ENCODE measurements at places on chromosomes 16 and 17. TPM values are rescaled to one million over a fixed set of nuclear protein-coding genes. Genes with fewer than 3 reads are reported as not detected.

DNA sequence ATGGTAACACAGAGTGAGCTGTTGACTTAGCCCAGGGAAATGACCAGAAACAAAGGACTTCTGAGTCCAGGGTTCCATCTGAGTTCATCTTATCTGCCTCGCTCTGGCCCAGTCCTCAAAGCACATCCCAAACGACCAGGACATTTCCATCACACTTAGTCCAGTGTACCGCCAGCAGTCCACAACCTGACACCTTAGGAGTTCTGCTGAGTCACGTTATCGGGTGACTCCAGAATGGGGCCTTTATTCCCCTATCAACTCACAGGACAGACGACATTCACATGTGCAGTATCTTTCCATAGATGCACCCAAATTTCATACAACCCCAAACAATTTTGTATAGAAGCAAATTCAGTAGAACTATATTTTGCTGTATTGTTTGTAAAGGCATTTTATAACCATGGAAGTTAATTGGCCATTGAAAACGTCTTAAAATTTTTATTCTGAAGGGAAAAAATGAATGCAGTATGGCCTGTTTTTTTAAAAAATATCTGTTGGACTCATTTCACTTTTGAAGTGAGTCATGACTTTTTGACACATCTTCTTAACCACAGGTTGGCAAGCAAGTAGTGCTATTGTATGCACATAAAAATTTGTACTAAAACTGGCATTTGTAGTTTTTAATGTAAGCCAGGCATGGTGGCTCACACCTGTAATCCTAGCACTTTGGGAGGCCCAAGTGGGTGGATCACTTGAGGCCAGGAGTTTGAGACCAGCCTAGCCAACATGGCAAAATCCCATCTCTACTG, 46.3 kb downstream of the ZNF18 start:
- H3K4me3 ChIP-seq, result no peak overlapping the region
- H3K36me3 ChIP-seq, result no peaks in the 10 kb centered on the region
- no peaks in the 10 kb centered on the region for H3K27me3 ChIP-seq
- peaks cover 10% of the 10 kb centered on the region for H3K4me1 ChIP-seq
- H3K27ac ChIP-seq, result no peak overlapping the region
- DNase-seq, result no peak

DNA sequence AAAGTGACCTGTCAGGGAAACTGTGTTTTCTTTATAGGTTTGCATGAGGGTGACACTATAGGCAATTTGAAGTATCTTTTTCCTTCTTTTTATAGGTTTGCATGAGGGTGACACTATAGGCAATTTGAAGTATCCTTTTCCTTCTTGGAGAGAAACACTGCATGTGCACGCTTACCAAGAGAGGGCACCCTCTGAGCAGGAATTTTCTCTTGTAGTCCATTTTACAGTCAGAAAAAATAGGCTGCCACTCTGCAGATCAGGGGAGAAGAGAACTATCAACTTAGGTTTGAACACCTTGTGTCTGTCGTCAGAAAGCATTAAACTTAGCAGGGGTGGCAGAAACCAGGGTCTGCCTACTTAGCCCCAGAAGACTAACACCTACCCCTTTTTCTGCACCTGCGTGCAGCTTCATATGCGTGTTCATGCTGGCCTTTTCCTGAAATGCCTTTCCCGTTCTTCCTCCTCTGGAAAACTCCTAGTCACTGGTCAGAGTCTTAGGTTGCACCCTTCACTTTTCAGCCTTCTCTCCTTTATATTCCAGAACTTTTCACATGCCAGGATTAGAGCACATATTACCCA, 16.4 kb upstream of the SMIM36 start:
- H3K4me3 ChIP-seq, result no peak overlapping the region
- H3K27ac ChIP-seq, result no peak overlapping the region
- H3K27me3 ChIP-seq, result no peaks in the 10 kb centered on the region
- peaks cover 4% of the 10 kb centered on the region for H3K4me1 ChIP-seq
- no peak for DNase-seq

DNA sequence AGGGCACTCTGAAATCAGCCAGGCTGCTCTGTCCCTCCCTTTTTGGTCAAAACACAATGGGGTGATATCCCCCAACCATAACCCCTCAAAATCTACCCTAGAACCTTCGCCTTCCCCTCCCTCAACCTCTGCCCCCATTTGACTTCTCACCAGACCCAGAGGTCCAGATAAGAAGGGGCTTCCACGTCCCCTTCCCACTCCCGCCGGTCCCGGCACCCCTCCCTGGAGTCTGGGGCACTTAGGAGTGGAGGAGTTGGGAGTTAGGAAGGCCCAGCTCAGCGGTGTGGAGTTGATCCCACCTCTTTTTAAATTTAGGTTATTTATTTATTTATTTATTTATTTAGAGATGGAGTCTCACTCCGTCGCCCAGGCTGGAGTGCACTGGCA, 619 bp upstream of the TMEM92 start:
- H3K4me3 ChIP-seq, result no peak overlapping the region
- H3K36me3 ChIP-seq, result no peaks in the 10 kb centered on the region
- no peak for DNase-seq
- no peaks in the 10 kb centered on the region for H3K27me3 ChIP-seq
- no peak overlapping the region for H3K27ac ChIP-seq

DNA sequence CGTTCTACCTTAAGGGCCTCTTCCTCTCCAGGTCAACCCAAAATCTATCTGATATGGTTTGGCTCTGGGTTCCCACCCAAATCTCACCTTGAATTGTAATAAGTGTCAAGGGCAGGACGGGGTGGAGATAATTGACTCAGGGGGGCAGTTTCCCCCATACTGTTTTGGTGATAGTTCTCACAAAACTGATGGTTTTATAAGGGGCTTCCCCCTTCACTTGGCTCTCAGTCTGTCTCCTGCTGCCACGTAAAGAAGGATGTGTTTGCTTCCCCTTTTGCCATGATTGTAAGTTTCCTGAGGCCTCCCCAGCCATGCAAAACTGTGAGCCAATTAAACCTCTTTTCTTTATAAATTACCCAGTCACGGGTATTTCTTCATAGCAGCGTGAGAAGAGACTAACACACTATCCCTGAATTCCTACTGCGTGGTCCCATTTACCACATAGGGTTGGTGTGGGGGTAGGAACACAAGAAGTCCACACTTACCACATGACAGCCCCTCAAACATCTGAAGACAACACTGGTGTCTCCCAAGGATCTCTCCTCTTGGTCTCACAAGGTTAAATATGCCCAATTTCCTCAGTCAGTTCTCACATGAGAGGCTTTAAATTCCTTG, 8.2 kb downstream of the COTL1 start:
- peaks cover 6% of the 10 kb centered on the region for H3K4me1 ChIP-seq
- peaks cover under 1% of the 10 kb centered on the region for H3K27me3 ChIP-seq
- no peak overlapping the region for H3K27ac ChIP-seq
- no peaks in the 10 kb centered on the region for H3K36me3 ChIP-seq
- no peak for DNase-seq

Gene CCR7
- not detected for total RNA-seq

Gene LYRM9
- 5.0 TPM for total RNA-seq
